ENCODE measurements at places on chromosomes 7 and 10.

GRCh38 chr7:125563964-125564529 is 634.4 kb upstream of the POT1 start:
- no peak for DNase-seq

DNA sequence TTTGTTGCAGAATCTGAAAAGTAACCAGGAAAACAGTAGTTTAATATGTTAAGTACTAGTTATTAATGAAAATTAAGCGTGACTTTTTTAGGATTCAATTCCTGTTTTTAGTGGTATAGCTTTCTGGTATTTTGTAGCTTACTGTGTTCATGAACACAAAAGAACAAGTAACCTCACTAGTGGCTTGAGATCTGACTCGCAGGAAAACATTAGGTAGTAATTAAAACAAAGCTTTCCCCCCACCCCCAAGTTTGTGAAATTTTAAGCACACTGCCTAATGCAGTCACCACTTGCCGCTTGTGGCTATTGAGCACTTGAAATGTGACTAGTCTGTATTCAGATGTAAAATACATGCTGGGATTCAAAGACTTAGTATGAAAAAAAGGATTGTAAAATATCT is 102.5 kb upstream of the RPA3 start:
- no peak for DNase-seq

- DNase-seq, result no peak
Measured at GRCh38 chr10:12235796-12236195, 39.8 kb downstream of the CDC123 start.

GRCh38 chr10:95415621-95416031 is 124.8 kb upstream of the PDLIM1 start:
- DNase-seq, result no peak

GRCh38 chr7:135801877-135802276 is 53.3 kb upstream of the FAM180A start:
- DNase-seq, result no peak

DNA sequence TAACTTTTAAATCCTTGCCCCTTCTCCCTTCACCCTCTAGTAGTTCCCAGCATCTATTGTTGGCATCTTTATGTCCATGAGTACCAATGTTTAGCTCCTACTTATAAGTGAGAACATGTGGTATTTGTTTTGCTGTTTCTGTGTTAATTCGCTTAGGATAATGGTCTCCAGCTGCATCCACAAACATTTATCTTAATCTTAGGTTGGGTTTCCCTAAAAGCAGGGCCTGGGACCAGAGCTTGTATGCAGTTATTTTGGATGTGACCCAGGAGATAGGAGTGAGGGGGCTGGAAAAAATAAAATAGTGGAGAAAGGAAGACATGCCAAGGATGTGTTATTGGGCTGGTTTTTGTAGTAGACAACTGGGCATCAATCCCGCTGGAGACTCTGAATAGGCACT is 571.8 kb downstream of the CCSER2 start:
- DNase-seq, result no peak

DNA sequence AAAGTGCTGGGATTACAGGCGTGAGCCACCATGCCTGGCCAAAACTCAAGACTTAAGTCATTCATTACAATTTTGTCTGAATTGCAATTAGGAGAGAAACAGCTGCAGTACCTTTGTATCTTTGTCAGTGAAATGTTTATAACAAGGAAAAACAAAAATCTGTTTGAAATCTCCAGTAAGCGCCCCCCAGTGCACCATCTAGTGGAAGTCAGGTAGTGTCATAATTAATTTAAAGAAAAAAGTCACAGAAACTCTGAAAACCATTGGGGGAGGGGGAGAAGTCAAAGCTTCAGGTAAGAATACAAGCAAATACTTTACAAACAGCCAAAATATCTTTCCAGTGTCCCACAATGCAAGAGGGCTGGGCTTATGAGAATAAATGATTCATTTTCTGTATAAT is 2.8 kb downstream of the MPP7 start:
- no peak for DNase-seq

DNA sequence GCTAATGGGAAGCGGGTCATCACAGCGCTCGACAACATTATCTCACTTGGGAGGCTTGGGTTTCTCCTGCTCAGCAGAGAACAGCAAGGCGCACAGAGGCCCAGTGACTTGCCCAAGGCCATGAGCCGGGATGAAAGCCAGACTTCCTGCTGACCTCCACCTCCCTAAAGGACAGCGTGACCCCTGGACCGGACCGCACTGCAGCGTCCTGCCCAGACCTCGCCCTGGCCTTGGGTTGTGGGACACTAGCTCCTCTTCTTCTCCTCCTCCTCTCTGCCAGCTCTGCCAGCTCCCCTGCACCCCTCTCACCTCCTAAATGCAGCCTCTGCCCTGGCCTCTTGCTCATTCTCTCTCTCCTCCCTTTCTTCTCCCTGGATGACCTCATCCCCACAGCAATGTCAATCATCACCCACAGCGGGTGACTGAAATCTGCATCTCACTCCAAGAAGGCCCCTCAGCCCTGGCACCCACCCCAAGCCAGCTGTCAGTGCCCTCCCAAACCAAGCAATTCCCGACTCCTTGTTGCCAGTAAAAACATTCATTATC is 19.4 kb downstream of the SPOCK2 start:
- no peak for DNase-seq

- DNase-seq, result no peak
Measured at GRCh38 chr10:60387531-60387930, 2.1 kb downstream of the ANK3 start.
